CMK (cell line): ENCODE measurements at places on chromosomes 7 and 10.

DNA sequence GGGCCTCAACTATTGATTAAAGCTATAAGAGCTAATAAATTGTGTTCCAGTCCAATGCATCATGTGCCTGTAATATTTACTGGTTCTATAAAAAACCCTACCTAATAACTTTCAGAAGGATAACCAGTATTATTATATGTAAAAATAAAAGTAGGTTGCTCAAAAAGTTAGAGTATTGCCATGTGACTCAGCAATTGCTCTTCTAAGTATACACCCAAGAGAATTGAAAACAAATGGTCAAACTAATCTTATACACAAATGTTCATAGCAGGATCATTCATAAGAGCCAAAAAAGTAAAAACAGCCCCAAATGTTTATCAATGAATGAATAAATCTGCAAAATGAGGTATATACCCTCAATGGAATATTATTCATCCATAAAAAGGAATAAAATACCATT, 89.5 kb upstream of the TES start:
- no peak for DNase-seq

DNA sequence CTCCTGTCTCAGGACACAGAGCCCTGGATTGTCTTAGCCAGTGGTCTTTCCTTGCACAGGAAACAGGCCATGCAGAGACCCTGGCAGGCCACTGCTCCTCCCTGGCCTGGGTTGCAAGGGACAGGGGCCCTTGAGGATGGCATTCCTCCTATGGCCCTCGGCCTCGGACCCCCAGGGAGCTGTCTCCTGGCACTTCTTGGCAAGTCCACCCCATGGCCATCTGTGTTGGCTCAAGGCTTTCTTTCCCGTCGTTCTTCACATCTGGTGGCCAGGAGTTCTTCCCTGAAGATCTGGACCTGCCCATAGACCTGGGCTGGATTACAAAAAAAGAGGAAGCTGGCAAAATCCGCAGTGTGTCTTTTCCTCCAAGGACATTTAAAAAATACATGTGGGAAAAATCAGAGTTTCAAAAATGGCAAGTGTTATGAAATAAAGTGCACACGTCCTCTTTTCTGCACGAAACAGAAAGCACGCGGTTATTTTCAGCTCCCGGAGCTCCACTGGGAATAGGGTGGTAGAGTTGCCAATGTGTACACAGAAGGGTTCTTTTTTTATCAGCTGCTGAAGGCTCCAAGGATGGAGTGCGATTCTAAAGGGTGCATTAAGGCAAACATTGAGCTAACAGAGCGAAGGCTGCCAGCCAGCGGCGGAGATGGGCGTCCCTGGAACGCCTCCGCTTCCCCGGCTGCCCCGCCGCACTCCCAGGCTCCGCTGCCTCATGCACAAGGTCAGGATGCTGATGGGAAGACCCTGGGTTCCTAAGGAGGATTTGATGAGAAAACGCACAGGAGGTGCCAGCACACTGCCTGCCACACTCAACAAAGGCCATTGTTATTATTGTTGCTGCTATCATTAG, 62.8 kb upstream of the FAM20C start:
- no peak for DNase-seq

DNA sequence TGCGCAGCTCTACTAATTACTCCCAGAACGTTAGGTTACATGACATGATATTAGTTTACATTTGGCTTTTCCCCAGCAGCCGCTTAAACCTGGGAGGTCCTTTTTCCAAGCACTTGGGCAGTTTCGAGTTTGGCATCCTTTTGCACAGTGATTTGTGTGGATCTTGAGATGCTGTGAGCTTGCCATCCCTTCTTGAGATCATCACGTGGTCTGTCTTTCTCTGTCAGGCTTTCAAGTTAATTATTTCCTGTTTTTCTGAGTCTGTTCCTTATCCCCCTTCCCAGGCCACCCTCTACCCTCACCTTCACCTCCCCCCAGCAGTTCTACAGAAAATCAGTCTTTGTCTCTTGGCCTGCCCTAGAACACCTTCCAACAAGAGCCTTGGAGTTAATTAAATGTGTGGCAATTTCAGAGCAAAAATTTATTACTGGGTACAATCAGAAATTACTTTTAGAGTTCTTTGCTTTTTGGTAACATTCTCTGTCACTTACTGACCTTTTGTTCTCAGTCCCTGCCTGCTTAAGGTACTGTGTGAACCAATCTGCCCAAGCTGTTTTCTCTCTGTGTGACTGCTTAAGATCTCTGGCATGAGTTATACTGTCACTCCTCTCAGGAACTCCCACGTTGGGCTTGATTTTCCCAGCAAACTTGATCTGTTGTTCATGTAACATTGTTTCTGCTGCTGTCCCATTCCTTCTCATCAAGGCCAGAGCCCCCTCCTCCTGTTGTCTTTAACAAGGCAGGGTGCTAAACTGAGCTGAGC, 3.1 kb upstream of the SLF2 start:
- DNase-seq, result no peak

DNA sequence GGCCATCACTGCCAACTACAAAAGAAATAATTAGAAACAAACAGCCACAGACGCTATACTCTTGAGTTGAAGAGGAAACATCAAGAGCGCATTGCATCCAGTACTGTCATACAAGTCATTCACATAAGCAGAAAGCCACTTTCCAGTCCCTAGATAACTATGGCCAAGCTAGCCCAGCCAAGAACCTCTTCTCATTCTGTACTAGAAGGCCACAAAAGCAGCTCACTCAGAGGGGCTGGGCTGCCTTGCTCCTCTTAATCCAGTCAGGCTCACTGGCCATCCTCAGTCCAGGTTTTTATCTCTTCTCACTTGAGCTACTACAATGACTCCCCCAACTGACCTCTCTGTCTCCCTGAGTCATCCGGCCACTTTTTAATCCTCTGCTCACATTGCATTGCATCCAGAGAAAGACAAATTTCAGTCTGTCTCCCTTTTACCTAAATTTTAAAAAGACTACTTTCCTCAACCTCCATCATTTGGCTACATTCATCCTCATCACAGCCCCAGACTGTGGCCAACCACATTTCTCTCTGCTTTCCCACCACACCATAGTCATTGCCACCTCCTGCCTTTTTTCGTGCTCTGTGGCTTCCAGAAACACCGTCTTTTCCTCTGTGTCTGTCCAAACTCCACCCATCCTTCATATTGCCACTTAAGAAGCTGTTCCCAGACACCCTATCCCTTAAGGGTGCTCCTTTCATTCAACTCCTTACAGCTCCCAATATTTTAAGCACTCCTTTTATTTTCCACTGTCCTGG, 25.0 kb downstream of the PPP1R3C start:
- DNase-seq, result no peak

- no peak for DNase-seq
These were observed 481.0 kb downstream of the TNS3 start for GRCh38 chr7:47100817-47101435.

DNA sequence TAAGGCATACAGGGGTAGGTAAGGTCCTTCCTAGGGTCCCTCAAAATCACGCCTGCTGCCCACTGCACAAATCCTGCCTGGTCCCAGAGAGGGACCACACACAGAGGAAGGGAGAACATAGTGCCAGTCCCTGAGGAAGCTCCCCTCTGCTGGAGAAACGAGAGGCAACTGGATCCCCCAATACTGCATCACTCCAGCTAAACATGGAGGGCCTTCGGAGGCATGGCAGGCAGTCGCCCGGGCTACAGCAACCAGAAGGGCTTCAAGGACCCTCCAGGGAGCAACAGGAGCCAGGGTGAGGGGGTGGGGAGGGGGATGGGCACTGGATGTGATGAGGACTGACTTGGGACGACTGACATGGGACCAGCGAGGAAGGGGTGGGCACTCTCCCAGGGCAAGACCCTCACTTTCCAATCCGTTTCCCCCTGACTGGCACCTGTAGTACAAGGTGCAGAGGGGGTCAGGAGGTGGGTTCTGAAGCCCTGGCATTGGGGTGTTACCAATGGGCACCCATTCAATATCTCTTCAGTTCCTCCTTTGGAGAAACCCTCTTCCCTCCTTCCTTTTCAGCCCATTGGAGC, 21.7 kb downstream of the DDIT4 start:
- no peak for DNase-seq

- DNase-seq, result no peak
These were observed 20.6 kb upstream of the CDCA7L start for GRCh38 chr7:21966271-21966670.

GRCh38 chr10:120014031-120014430, 121.5 kb downstream of the SEC23IP start:
- DNase-seq, result no peak

GRCh38 chr10:62092301-62093030, 176.2 kb downstream of the RTKN2 start:
- DNase-seq, result no peak

DNA sequence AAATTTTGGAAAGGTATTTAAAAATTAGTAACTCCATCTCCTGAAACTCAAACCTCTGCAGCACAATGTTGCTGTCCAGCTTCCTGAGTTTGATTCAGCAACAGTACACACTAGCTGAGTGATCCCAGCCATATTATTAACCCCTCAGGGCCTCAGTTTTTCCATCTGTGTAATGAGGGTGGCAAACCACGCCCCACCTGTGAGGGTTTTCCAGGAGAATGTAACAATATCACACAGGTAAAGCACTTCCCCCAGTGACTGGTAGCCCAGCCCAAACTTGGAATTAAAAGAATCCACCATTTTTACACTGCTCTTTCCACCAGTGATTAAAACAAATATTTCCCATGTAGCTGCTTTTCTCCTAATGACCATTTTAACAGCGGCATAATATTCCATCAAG, 122.4 kb downstream of the SORBS1 start:
- no peak for DNase-seq

DNA sequence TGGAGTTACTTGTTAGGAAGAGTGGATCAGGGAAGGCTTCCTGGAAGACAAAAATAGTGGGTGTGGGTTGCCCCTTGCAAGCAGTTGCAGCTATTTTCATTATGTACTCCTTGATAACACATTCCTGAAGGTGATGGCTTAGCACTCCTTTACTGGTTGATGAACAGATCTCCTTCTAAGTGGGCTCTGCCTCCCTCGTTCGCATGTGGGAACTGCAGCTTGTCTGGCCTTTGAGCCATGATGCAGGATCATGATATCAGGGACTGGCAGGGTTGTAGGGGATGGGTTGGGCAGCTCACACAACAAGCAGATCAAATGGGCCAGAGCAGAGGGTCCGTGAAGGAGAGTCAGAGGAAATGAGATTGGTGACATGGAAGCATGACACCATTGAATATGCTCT, 28.8 kb upstream of the LRRC4 start:
- no peak for DNase-seq

GRCh38 chr7:6614953-6615722, at the start of gene ZNF853:
Gene ZNF853 (plus strand): TSS chr7:6615610. CDS start chr7:6616175, 565 bp downstream.
- DNase-seq, result no peak

GRCh38 chr7:30937416-30937815, 25.8 kb downstream of the AQP1 start:
- DNase-seq, result no peak

DNA sequence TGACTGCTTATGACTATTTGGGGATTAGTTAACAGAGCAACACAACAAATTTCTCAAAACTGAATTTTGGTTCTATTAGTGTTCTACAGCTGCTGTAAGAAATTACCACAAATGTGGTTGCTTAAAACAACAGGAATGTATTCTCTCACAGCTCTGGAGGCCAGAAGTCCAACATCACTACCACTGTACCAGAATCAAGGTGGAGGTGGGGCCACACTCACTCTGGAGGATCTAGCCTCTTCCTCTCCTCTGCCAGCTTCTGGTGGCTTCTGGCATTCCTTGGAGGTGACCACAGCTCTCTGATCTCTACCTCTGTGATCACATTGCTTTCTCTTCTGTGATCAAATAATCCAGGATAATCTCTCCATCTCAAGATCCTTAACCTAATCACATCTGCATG, 194.7 kb upstream of the BMPER start:
- DNase-seq, result no peak

- no peak for DNase-seq
These were observed 25.7 kb downstream of the SUV39H2 start for GRCh38 chr10:14904316-14904732.

GRCh38 chr7:141671705-141672496, 30.1 kb downstream of the DENND11 start:
- DNase-seq, result no peak

GRCh38 chr10:110221721-110222261, 14.4 kb downstream of the MXI1 start:
- no peak for DNase-seq

DNA sequence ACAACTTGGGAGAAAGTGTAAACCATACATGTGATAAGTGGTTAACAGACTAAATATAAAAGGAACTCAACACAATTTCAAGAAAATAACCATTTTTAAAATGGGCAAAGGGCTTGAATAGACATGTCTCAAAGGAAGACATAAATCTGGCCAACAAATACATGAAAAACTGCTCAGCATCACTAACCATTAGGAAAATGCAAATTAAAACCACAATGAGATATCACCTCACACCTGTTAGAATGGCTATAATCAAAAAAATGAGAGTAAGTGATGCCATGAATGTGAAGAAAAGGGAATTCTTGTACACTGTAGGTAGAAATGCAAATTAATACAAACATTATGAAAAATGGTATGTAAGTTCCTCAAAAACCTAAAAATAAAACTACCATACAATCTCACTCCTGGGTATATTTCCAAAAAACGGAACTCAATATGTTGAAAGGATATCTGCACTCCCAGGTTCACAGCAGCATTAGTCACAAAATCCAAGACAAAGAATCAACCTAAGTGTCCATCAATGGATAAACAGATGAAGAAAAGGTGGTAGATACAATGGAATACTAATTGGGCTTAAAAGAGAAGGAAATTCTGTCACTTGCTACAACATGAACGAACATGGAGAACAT, 5.6 kb downstream of the SNX13 start:
- DNase-seq, result no peak

DNA sequence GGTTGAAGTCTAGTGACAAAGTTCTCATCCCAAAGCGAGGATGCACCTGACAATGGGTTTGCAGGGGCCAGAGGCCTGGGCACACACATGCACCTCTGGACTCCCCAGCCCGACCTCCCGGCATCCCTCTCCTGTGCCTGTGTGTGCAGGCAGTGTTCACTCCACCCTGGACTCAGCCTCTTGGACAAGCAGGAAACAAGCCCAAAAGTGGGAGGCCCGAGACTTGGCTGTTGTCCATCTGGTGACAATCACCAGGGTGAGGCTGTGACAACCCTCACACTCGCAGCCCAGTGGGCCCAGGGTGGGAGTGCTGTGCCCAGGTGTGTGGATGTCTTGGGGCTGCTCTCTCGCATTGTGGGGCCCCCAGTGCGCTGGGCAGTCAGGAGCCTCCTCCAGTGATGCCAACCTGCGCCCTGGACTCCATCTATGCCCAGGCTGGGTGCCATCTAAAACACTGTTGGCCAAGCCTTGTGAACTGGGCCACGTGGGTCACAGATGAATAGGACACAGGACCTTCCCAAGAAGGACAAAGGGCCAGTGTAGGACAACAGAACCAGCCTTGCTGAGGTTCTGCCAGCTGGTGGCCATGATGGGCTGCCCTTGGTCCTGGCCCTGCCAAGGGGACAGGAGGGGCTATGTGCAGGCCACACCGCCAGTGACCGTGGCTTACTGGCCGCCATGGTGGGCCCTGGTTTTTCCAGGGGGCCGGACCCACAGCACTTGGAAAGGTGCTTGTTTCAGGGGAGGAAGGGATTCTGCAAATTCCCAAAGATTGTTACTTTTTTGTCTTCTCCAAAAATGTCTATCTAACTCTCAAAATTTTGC, 144.3 kb downstream of the TCERG1L start:
- no peak for DNase-seq

GRCh38 chr10:17872191-17873091, 63.3 kb downstream of the MRC1 start:
- DNase-seq, result no peak
